CD8-positive, alpha-beta memory T cell (primary cell): ENCODE measurements at places on chromosomes 6 and 20.
A peak's percentile ranks its signal among the peaks of the same experiment; 100 is the strongest.

- no peak for DNase-seq
Observed at GRCh38 chr6:35415065-35415891, 36.9 kb upstream of the FANCE start.

GRCh38 chr20:24485981-24486380, 16.6 kb downstream of the SYNDIG1 start:
- no peak for DNase-seq

- peak; percentile 10 for DNase-seq
Observed at GRCh38 chr20:58192567-58192966, 35.9 kb downstream of the ANKRD60 start.

DNA sequence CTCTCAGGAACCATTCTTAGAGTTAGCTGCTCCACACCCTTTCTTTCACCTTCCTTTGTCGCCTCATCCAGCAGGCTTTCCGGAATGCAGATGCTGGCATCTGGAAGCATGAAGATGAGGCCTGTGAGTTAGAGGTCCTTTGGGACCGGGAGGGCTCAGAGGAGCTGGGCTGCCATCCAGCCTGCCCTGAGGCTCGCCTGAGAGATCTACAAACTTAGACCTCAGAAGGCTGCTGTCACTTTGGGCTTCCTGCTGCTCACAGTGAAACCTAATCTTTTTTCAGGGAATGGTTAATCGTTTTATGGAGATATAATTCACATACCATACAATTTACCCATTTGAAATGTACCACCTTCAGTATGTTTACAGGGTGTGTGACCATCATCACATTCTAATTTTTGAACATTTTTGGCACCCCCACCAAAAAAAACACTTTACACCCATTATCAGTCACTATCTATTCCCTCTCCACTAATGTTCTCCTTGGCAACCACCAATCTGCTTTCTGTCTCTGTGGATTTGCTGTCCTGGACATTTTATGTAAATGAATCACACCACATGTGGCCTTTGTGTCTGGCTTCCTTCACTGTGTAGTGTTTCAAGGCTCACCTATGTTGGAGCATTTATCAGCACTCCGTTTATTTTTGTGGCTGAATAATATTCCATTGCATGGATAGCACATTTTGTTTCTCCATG, 20.0 kb upstream of the MPC1 start:
- DNase-seq = no peak

DNA sequence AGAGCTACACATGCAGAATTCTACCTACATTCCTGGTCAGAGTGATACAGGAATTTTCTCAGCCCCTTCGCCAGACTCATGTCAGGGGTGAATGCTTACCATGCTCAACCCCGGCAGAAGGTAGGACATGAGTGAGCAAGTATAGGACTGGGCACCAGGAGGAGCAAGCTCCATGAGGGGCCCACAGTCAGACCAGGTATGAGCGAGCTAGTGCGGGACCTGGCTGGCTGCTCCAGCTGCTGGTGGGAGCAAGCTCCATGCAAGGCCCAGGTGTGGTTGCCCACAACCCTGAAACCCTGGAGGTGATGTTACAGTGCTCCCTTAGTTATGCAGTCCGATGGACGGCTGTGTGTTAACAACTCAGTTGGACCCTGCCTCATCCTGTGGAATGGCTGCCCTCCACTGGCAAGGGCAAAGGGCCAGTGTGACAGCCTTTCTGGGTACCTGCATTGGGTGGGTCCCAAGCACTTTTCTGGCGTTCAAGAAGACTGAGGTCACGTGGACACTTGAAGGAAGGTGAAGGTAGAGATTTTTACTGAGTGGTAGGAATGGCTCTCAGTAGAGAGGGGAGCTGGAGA, 503.5 kb upstream of the CITED2 start:
- DNase-seq = no peak

DNA sequence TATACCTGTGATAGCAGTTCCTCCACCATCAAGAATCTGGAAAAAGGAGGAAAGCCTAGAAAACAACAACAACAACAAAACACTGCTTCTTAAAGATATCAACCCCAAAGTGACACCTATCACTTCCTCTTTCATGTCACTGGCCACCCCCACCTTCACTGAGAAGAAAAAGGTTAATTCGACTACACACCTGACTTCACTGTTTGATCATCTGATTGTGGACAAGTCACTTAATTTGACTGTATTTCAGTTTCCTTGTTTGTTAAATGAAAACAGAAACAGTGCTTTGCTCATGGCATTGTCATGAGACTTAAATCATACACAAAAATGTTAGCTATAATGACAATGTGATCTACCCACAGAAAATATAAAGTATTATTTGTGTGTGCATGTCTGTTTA, 280.6 kb upstream of the SULF2 start:
- DNase-seq = no peak

- no peak for DNase-seq
Observed at GRCh38 chr20:14778875-14779274, 441.5 kb upstream of the FLRT3 start.
